ENCODE measurements at places on chromosomes 12 and 14.

DNA sequence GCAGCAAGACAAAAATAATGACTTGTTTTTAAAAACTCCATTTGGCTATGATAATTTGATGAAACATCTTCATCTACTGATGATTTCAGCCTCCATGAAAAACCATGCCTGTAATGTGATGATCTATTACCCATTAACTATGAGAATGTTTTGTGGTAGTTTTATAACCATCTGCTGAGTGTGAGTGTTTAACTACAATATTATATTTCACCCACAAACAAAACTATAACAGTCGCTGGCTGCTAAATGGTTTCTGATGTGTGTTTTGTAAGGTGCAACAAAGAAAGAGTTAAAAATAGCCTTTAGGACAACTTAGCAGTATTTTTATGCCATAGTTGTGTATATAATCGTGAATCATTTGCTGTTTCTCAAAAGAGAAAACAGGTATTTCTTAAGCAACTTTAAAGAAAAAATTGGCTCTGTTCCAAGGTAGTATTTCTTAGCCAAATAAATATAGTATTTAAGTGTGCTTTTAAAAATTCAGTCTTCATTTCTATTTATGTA lies 4.9 kb downstream of the PTHLH start:
- peak; percentile 88 for DNase-seq

DNA sequence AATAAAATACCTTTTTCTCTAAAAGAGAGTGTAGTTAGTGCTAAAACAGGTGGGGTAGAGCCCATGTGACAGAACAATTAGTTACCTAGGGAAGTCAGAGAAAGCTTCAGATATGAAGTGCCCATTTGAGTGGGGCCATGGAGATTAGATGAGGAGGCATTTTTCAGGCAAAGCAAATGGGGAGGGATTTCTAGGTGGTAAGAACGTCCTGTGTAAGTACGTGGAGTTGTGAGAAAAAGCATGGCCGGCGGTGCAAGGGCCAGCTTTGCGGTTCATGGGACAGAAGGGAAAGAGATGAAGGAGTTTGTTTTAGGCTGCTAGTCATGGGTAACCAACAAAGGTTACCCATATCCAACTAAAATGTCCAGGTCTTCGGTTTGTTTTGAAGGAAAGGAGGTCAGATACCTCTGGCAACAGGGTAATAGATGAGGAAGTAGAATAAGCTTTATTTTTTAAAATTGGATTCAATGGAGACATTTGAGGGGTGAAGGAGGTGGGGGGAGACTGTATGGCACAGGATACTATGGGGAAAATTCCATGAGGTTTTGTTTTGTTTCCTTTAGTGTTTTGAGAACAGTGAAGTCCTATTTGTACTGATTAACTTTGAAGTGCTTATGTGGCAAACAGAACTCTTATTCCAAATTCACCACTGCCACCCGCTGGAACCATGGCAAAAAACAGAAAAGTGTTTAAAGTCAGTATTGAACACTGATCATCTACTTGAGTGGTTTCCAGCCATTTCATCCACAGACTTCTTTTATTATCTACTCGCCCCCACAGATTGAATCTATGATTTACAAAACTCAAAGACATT lies 10.0 kb upstream of the SNRPF start:
- DNase-seq: no peak

DNA sequence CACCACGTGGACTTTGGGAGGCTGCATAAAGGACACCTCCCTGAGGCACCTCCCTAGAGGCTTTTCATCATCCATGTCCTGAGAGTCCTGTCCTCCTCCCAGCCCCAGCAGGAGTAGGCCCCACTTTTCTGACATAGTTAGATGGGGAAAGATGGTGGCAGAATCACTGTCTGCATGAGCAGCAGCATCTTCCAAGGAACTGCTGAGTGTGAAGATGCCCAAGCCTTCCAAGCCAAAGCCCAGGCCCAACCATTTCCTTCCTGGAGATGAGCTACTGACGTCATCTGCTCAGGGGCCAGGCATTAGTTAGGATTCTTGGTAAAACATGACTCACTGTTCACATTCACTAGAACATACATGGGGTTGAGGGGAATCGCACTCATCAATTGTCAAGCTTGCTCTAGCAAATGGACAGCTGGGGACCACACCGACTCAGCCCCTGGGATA lies 37.3 kb downstream of the VDR start:
- no peak for DNase-seq

GRCh38 chr14:98280436-98280835 lies 991.6 kb downstream of the BCL11B start:
- no peak for DNase-seq

DNA sequence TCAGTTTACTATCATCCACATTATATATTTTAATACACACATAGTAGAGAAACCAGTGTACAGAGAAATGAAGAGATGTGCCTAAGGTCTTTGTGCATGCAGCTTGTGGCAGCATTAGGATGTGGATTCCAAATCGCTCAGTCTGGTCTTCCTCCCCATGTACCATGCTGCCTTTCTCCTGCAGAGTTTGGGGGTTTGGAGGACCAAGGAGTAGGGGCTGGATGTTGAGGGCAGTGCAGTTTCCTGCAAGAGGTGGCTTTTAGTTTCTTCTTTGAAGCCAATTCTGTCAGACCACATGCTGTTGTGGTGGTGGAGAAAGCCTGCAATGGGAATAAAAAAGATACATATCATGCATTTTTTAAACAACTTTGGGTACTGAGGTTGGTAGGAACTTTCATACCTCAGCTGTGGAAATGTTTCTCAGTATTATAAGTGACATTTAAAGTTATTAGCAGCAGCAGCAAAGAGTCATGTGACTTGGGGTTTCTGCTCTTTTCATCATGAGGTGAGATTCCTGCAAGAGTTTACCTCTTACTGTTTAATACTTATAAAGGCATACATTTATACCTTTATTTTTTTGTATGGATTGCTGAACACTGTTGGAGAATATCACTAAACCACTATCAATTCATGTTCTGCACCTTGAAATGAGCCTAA lies 34.4 kb downstream of the TESPA1 start:
- no peak for DNase-seq

DNA sequence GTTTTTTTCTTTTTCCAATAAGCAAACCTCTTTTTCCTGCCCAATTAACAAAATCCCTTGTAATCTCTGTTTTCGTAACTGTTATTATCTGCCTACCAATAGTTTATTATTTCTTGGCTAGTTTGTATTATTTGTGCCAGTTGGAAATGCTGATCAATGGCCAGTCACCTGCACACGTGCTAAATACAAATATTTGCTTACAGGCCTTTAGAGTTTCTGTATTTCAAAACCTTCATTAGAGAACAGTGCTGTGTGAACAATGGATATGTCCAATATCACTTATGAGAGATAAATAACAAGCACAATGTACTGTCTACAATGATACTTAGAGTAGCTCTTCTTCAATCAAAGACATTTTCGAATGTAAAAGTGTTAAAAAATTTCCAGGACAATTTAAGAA lies 10.8 kb upstream of the DYRK2 start:
- DNase-seq: no peak

DNA sequence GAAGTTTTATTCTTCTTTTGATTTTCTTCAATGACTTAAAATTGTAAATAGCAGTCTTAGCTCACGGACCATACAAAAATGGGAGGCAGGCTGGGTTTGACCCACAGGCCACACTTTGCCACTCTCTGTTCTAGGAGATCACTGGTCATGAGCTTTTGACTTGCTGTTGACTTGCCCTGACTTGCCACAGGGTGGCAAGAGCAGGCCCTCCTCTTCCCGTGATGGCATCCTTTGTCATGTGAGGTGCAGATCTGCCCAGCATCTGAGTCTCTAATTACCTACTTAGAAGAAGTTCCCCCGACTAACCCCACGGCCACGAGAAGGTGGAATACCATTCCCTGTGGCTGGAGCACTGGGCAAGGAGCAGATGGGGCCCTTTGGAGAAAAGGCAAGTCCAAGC lies 81.0 kb upstream of the SCAF11 start:
- DNase-seq: no peak

GRCh38 chr14:69346710-69347109 lies 51.4 kb downstream of the ERH start:
- no peak for DNase-seq

DNA sequence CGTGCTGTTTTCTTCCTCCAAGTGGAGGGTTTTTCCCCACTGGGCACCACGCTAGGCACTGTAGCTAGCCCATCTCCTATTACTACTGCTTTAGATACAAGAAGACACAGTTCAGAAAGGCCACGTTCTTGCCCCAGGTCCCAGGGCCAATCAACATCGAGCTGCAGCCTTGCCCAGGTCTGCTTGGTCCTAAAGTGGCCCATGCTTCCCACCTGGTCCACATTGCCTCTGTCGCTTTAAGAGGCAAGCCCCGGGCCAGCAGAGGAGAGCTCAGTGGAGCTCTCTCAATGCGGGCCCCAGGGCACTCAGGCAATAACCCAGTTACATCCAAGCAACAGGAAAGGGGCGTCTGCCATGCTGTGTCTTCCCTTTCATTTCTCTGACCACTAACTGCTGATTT lies 148.1 kb downstream of the CALM1 start:
- no peak for DNase-seq

DNA sequence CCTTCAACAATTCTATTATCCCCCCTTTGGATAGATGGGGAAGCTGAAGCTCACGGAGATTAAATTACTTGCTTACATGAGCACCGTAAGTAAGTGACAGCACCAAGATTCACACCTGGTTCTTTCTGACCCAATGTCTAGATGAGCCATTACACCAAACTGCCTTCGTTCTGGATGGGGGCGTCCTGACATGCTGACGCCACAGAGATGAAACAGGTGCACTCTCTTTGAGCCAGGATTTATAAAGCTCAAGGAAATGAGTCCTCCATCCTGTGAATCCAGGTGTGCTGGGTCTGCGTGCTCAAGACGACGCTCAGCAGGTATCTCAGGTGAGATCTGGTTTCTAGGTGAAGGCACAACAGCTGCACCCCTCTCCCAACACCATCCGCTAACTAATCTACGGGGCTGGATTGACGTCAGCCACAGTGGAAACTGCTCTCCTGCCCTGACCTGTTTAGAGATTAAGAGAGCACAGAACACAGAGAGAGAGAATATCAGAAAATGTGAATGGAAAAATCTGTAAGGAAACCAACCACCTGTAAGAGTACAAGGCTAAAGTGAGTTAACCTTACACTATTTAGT lies 61.6 kb downstream of the KSR2 start:
- DNase-seq: no peak

- no peak for DNase-seq
Observed at GRCh38 chr14:75558440-75558839, 20.0 kb upstream of the FLVCR2 start.

- DNase-seq: no peak
Observed at GRCh38 chr12:12705838-12706520, 10.0 kb upstream of the GPR19 start.

- DNase-seq: no peak
Observed at GRCh38 chr14:97544571-97544970, 747.4 kb downstream of the VRK1 start.

DNA sequence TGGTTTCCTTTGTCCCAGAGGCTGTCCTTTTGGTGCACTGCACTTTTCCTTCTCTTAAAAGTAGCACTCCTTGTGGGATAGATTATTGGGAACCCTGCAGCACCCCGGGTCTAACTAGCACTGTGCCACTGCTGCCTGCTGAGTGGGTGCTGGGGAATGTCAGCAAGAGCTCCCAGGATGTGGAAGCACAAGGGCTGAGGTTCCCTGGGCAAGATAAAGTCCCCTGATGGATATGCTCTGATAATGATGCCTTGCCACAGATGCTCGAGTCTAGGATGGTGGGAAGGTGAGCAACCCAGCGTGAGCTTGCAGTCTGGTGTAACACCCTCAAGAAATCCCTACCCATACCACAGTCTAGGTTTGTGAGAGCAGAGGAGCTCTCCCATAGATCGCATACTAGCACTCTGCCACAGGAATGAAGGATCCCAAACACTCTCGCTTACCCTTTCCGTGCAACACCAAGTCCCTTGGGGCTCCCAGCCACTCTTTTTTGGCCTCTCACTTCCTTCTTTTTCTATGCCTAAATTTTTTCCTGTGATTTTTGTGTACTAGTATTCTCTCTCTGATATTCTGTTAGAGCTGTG lies 32.6 kb downstream of the USP15 start:
- no peak for DNase-seq

DNA sequence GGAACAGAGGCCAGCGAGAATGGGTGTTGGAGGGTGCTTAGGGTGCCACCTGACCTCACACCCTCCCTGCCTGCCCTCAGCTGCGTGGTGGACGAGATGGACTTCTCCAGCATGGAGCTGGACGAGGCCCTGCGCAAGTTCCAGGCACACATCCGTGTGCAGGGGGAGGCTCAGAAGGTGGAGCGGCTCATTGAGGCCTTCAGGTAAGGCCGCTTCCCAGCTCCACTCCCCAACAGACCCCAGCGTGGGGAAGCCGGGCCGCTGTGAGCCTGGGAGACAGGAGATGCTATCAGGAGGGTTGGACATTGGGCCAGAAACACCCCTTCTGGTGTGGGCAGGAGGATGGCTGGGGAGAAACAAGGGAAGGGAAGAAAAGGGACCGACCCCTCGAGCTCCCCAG lies 57.0 kb downstream of the SLC6A12 start:
- DNase-seq: no peak

DNA sequence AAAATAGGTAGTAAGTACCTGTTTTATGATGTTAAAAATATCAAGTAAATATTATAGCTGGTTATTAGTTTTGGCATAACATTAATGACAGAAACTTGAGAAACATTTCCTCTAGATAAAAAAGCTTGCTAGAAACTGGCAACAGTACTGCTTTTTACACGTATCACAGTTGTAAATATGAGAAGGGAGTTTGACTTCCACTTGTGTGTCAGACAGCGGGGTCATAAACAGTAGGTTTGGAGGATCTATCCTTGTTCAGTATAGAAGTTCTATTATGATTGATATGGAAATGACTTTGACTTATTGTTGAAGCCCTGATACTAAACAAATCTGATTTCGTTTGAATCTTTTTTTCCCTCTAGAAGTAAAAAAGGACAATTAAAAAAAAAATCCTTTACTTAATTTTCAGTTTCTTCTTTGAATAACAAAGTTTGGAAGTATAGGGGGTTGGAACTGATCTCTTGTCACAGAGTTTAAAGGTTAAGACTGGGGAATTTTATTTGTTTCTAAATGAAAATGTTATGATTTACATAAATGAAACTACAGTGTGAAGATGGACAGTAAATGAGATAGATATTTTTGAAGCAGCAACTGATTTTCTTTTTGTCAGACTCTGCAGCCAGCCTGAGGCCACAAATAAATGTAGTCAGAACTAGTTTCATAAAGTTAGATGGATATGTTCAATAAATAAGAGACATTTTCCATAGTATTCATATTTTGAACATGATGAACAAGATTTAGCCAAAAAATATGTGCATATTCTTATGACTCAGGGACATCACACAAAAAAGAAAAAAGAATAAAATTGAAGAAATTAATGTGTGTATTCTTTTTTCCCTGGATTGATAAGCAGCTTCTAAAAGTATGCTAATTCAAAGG lies 50.1 kb downstream of the WNK1 start:
- no peak for DNase-seq

DNA sequence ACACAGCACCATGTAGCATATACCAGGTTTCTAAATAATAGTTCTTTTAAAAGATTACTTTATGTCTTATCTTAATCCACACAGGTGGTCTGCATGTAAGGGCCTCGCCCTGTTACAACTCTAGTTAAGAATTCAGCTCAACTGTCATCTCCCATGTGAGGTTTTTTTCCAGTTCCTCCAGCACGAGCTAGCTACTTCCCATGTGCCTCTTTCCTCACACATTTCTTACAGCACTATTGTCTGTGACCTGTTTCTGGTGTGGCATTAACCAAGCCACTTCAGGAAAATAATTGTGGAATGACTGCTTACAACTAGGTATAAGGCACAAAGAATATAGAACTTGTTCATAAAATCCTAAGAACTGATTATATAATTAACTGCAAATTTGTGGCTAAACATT lies 65.5 kb downstream of the SH2B3 start:
- DNase-seq: no peak
